Mesendoderm (in vitro differentiated cells): ENCODE measurements at places on chromosomes 3 and 15.

DNA sequence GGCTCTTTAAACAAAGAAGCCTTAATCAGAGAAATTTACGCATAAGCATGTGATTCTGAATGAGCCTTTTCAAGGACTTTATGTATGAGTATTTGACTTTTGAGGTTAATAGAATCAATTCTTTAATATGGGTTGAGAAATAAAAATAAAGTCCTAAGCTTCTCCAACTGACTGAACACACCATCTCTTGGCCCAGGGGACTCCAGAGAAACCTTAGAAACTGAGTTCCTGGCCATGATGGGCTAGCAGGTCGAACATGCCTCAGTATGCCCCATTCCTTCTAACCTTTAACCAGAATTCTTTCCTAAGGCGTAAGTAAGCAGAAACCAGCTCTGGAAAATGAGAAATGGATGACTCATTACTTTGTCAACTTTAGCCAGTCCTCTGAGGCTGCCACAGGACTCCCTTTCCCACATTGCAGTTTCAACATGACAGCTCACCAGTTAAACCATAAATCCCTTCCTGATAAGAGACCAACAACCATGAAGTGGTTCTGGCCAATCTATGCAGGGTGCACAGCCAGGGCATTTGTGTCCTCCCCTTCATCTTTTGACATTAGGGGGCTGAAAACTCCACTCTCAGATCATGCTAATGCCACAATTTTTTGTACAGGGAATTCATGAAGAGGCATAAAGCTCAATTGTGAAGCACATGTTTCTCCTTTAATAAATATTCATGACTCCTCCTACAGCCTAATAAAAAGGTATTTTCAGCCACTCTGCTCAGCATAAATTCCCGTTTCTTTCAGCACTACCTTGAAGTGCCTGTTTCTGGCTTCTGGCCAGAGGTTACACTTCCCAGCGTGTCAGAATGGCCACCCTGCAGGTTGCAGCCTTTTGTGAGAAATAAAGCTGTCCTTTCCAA lies 33.3 kb downstream of the TM4SF18 start:
- peak; percentile 71 for DNase-seq

DNA sequence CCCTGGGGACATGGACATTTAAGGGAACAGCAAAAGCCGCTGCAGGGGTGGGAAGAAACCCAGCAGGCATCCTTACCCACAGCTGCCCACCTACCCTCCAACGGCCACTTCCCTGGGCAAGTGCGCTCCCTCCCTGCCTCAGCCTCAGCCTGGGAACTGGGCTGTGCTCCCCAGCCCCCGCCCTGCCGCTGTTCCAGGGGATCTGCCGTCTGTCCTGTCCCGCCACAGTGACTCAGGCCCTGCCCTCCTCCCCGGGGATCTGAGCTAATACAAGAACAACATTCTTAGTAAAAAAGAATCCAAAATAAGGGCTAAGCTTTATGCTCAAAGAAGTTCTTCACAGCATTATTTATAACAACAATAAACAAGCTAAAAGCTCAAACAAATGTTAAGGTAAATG lies 7.4 kb upstream of the IQSEC1 start:
- DNase-seq = no peak

- no peak for DNase-seq
Measured at GRCh38 chr3:84141571-84141970, 817.2 kb upstream of the CADM2 start.

- no peak for DNase-seq
Measured at GRCh38 chr3:132625613-132626012, 28.5 kb downstream of the ACKR4 start.
